Mucosa of gallbladder (tissue), 1 donor: ENCODE measurements at places on chromosomes 1 and 21.

DNA sequence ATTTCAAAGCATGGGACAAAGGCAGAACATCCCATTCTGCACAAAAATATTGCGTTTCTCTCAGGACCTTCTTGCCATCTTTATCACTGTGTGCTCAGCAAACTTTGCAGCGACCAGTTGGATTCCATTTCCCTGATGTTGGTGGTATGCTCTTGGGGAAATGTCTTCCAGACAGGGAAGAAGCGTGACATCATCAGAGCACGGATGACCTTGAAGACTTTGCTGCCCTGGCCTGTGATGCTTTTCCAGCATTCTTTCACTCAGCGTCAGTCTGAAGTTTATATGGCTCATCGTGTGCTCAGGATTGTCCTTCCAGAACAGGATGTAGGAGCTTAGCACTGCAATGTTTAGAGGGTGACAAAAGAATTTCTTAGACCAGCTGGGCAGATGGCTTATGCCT lies 131.4 kb upstream of the F3 start:
- no peak for DNase-seq

DNA sequence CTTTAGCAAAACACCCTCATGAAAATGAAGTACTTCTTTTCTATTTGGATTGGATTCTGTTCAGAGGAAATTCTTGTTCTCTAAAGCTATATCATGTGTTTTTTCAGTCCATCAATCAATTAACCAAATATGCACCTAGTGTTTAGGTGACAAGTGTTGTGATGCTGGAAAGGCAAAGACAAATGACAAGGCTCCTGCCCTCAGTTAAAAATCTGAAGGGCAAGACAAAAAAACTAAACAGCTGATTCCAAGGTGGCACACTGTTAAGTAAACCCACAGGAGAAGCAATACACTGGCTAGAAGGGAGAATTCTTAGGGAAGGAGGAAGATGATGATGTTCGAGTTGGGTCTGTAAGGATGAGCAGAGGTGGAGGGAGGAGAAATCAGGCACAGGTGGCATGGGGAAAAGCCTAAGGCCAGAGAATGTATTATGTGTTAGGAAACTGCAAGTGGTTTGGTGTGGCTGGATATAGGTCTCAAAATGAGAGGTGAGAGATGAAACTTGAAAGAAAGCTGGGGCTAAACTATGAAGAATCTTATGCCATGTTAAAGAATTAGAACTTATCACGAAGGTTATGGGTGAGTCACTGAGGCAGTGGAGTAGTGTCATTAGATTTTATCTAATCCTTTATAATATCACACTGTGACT lies 51.8 kb upstream of the GFI1 start:
- DNase-seq, result no peak

GRCh38 chr1:30982937-30983336 lies 74.4 kb upstream of the SDC3 start:
- DNase-seq, result no peak

DNA sequence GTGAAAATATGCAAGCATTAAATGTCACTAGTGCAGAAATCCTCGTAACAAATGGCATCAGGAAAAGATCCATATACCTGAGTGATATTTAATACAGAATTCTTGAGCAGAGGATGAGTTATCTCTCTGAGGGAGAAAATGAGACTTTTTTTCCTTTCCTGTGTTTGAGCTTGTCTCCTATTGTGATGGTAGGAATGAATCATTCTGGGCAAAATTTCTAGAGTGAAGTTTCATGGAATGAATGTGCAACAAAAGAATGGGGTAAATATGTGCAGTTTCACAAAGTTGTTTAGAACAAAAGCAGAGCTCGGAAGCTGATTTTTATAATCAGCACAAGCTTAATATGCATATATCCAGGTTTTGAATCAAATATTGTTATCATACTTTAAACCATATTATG lies 4.6 kb downstream of the CTPS1 start:
- DNase-seq, result no peak

GRCh38 chr1:59152511-59152910 lies 144.4 kb upstream of the FGGY start:
- no peak for DNase-seq

- DNase-seq, result no peak
Measured at GRCh38 chr21:29193901-29194300, 63.5 kb downstream of the MAP3K7CL start.

GRCh38 chr1:88802950-88803349 lies 88.4 kb downstream of the GTF2B start:
- DNase-seq, result no peak

DNA sequence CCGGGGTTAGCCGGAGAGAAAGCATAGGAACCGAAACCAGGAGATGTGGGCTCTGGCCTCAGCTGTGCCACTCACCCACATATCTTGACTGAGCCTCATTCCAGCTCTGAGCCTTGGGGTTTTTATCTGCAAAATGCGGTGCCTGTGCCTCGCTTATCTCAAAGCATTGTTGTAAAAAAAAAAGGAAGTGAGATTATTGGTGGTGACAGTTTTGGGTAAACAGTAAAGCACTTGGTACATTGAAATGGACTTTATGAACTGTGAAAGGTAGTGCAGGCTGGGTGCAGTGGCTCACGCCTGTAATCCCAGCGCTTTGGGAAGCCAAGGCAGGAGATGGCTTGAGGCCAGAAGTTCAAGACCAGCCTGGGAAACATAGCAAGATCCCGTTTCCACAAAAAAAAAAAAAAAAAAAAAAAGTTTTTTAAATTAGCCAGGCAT lies 3.8 kb downstream of the PTAFR start:
- peak; percentile 47 for DNase-seq

DNA sequence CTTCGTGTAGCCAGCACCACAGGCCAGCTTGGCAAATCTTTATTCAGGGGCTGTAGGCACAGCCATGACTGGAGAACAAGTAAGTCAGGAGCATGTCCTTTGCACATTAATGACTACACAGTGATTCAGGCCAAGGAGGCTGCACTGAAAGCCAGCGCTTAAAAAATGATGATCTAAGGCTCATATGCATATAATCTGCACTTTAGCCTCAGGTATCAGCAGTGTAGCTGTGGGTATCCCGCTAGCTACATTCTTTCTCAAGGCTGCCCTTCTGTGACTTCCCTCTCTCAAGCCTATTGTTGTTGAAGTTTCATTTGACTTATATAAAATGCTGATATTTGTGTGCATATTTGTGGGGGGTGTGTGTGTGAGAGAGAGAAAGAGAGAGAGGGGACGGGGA lies 62.6 kb upstream of the RGL1 start:
- DNase-seq, result no peak

DNA sequence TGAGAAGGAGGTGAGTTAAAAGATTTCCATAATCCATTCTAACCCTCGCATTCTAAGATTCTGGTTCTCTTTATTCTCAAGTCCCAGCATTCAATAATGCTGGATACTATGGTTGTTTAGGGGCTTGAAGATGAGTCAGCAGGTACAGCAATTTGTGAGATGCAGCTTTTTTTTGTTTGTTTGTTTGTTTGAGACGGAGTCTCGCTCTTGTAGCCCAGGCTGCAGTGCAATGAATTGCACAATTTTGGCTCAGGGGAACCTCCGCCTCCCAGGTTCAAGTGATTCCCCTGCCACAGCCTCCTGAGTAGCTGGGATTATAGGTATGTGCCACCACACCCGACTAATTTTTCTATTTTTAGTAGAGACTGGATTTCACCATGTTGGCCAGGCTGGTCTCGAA lies 23.3 kb downstream of the EIF4G3 start:
- DNase-seq, result no peak
